ENCODE measurements at places on chromosomes 5 and 9.

- DNase-seq, result no peak
Observed at GRCh38 chr9:38059233-38059936, 9.6 kb downstream of the SHB start.

DNA sequence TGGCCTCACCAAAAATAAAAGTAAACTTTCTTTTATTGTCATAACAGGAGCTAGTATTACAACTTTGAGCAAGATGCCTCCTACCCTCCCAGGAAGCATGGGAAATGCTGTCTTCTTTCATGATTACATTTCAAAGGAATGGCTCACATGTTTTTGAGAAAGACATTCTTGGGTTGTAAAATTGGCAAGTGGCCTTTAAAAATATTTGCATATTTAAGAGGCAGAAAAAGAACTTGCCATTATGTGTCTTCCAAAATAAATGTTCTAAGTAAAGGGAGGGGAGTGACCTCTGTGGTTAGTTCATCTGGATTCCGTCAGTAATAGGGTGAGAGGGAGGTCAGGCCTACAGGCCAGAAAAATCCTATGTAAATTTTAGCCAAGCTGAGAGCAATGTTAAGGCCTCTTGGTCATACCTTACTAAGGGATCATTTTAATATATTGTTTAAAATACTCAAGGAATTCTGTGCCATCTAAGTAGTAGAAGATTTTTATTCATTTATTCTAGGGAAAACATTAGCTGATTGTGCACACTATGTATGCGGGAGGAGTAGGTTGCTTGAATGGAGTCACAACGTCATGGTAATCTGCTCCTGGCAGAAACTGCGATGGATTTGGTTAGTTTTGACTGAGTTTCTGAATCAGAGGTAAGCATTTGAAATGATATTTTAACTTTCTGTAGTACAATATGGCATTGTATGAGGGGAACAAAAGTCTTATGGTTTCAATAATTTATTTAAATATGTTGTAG, 1485.7 kb upstream of the CDH9 start:
- DNase-seq, result no peak

GRCh38 chr5:91849069-91849468, 466.0 kb upstream of the ARRDC3 start:
- no peak for DNase-seq

GRCh38 chr9:114179516-114179915, 24.2 kb downstream of the COL27A1 start:
- no peak for DNase-seq

- DNase-seq, result no peak
Observed at GRCh38 chr9:132142924-132143323, 18.9 kb upstream of the NTNG2 start.

DNA sequence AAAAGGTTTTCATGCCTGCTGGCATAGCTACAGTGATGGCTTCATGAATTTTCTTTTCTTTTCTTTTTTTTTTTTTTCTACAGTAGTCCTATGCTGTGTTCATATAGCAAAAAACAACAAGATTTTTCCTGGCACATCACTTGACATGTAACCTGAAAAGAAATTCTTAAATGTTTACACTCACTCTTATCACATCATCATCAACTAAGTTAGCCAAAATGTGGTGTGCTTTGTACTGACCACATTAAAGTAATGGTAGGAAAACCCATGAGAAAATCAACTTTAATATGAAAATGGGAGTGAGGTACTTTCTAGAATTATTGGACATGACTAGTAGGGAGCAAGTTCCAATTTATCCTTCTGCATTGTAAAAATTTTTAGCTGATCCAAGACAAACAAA, 146.7 kb downstream of the SSBP2 start:
- no peak for DNase-seq

DNA sequence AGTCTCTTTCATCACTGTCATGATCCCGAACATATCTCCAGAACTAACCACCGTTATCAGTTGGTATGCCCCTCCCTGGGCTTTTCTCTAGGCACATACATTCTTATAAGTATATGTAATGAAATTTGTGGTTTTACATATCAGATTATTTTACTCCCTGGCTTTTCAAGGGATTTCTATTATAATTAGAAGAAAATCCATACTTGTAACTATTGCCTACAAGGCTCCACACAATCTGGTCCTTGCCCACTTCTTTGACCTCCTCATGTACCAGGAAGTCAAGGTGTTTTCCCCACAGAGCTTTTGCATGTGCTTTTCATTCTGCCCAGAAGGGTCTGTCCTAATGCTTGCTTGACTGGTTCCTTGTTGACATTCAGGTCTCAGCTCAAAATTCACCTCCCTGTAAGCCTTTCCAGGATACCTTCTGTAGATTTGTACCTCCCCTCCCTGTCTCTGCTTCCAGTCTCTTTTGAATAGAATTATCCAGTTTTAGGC, 33.6 kb upstream of the HSD17B4 start:
- DNase-seq, result peak; percentile 53

DNA sequence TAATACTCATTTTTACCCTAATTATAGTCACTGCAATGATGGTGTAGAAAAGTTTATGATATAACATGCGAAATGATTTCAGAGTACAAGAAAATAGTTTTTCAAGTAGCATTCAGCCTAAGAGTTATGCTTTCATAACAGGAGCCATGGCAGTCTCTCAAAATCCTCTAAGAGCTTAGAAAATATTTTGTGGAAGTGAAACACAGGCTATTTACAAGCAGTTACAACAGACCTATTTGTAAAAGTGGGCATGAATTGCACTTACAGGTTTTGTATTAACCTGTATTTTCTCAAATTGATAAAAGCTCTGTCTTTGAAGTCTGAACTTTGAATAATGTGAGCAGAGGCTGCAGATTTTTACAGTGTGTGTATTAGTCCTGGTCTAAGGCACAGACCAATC, 523.3 kb downstream of the LRRC70 start:
- no peak for DNase-seq

All from breast epithelium (tissue), 4 donors.